ENCODE measurements at places on chromosomes 1 and 21. TPM values are rescaled to one million over a fixed set of nuclear protein-coding genes. Genes with fewer than 3 reads are reported as not detected.

DNA sequence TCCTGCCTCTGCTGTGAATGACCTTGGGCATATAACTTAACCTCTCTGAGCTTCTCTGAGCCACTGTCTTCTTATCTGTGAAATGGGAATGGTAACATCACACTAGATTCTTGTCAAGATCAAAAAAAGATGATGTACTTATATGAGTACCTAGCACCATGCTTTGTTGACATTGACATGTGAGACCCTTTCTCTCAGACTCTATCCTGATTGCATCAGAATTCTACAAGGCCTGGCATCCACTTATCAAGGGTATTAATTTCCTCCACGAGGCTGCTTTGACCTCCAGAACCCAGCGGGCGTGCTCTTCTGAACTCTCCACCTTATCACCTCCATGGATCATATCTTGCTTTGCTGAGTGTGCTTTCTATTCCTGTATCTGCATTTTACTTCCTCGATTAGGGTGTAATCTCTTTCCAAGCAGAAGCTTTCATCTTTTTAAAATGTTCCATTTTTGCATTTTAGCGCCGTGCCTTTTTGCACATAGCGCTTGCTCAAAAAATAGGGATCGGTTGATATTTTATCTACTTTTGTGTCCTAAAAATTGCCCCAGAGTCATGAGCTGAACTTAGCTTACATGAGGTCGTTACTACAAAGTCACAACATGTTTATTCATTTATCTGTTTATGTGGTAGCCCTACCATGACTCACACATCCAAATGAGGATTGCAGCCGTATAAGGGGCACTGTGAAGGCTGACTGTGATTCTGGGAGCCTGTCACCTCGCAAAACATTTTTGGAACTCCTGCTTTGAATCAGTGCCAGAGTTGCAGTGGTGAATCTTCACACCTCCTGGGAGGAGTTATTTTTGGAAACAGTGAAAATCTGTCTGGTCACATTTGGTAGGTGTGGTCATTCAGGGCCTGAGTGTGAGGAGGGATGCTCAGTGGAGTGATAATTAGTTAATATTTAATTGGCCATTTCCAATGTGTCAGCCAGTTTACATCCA lies 63.2 kb downstream of the IER5 start:
- no peaks in the 10 kb centered on the region for H3K36me3 ChIP-seq
- no peak overlapping the region for H3K4me3 ChIP-seq
- H3K27me3 ChIP-seq: no peaks in the 10 kb centered on the region
- H3K4me1 ChIP-seq: peaks cover 28% of the 10 kb centered on the region
- peak overlapping the region; percentile 88 for H3K27ac ChIP-seq
- no peak for DNase-seq

DNA sequence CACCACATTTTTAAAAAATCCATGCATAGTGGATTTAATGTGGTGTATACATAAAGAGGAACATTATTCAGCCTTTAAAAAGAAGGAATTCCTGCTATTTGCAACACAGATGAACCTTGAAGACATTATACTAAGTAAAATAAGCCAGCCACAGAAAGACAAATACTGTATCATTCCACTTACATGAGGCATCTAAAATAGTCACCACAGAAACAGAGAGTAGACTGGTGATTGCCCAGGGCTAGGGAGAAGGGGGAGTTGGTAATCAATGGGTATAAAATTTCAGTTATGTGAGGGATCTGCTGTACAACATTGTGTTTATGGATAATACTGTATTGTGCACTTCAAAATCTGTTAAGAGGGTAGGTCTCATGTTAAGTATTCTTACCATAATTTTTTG lies 10.0 kb downstream of the FAM163A start:
- H3K4me1 ChIP-seq: no peaks in the 10 kb centered on the region
- no peaks in the 10 kb centered on the region for H3K36me3 ChIP-seq
- no peak overlapping the region for H3K4me3 ChIP-seq
- no peak overlapping the region for H3K27ac ChIP-seq
- no peaks in the 10 kb centered on the region for H3K27me3 ChIP-seq

GRCh38 chr1:39901714-39902459 lies at the start of gene MYCL:
Gene MYCL (minus strand): TSS chr1:39901917. CDS start chr1:39901434, 483 bp downstream.
- H3K27ac ChIP-seq: peak within 1 kb of the TSS; percentile 90
- no peaks in the 10 kb centered on the region for H3K36me3 ChIP-seq
- peak within 1 kb of the TSS; percentile 64 for H3K4me3 ChIP-seq
- H3K4me1 ChIP-seq: peaks cover 10% of the 10 kb centered on the region
- DNase-seq: peak; percentile 94

DNA sequence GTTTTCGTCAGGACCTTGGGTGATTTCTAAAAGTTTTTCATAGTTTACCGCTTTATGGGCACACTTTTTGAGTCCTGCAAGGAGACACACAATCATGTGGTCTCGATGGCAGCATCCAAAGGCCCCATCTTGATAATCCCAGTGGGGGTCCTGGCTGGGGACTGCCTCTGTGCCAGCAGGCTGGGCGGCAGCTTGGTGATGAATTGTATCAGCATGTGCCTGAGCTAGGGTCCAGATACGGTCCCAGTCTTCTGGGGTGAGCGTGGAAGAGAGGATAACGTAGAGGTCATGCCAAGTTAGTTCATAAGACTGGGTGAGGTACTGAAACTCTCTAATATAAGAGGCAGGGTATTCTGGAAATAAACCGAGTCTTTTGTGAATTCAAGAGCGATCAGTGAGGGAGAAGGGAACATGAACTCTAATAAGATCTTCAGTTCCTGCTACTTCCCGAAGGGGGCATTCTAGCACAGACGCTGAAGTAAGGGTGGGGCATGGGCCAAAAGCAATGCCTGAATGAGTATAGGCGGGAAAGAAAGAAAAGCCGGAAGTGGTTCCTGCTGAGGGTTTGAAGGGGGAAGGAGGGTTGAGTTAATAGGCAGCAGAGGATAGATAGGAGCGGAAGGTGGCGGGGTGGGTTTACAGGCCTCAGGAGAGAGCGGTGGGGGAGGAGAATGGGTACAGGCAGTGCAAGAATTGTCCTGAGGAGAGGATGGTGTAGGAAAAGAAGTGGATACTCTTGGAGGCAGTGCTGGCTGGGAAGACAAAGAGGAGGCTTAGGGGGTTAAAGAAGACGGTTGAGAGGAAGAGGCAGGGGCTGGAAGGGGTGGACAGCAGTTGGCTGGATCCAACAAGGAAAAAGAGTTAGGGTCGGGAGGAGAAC lies 1.6 kb downstream of the ERVH48-1 start:
- H3K27me3 ChIP-seq: no peaks in the 10 kb centered on the region
- H3K4me1 ChIP-seq: peaks cover 10% of the 10 kb centered on the region
- H3K27ac ChIP-seq: no peak overlapping the region
- no peaks in the 10 kb centered on the region for H3K36me3 ChIP-seq

DNA sequence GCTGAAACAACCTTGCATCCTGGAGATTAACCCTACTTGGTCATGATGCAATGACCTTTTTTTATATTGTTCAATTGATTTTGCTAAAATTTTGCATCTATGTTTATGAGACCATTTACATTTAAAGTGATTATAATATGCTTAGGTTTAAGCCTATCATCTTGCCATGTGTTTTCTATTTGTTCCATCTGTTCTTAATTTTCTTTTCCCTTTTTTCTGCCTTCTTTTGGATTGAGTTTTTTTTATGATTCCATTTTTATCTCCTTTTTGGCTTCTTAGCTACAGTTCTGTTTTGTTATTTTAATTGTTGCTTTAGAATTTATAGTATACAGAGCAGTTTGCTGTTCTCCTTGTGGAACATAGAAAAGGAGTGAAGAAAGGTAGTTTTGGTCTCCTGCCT lies 385.1 kb upstream of the USP24 start:
- H3K4me1 ChIP-seq: no peaks in the 10 kb centered on the region
- H3K27ac ChIP-seq: no peak overlapping the region

- no peak overlapping the region for H3K27ac ChIP-seq
- H3K36me3 ChIP-seq: no peaks in the 10 kb centered on the region
- no peaks in the 10 kb centered on the region for H3K4me1 ChIP-seq
- H3K4me3 ChIP-seq: no peak overlapping the region
- DNase-seq: no peak
These were observed 248.8 kb upstream of the ADGRL2 start for GRCh38 chr1:81551946-81552345.

DNA sequence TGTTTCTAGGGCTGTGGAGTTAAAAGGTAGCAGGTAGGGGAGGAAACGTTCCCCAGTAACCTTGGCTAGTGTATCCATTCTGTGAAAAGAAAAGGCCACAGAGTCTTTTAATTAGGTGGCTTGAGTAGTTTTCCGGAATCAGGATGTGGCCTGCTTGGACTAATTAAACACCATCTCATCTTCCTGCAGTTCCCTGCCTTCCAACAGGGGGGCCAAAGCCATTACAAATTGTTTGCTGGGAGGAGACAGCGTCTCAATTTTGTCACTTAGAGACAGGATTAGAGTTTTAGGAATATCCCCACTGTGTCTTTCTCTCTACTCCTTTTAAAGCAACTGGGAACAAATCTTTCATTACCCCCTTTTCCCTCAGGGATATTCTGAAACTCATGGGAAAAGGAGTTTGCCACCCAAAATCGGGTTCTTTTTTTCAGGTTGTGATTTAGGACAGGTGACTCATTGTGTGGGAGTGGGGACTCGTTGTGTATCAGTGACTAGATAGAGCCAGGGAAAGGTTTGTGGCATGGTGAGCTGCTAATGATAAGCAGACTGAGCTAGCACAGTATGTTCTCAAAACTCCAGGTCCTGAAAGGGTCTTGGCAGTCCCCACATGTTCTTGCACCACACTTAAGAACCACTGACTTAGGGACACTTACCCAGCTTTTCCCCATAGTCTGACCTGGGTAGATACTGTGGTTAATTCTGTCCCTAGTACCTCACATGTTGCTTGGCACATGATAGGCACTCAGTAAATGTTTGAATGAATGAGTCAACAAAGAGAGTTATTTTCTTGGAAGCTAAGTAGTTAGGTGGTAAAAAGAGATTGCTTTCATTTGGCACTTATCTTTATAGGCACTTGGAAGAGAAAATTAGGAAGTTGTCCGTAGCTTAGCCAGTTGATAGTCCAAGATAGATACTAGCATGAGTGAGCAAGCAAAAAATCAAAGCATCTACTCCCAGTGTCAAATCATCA lies 22.5 kb downstream of the INTS3 start:
- no peaks in the 10 kb centered on the region for H3K27me3 ChIP-seq
- no peak for DNase-seq
- peaks cover 41% of the 10 kb centered on the region for H3K4me1 ChIP-seq
- no peak overlapping the region for H3K4me3 ChIP-seq

- H3K4me1 ChIP-seq: no peaks in the 10 kb centered on the region
- DNase-seq: peak; percentile 44
- H3K27ac ChIP-seq: no peak overlapping the region
- no peak overlapping the region for H3K4me3 ChIP-seq
These were observed 222.1 kb downstream of the LMX1A start for GRCh38 chr1:165134431-165134830.

DNA sequence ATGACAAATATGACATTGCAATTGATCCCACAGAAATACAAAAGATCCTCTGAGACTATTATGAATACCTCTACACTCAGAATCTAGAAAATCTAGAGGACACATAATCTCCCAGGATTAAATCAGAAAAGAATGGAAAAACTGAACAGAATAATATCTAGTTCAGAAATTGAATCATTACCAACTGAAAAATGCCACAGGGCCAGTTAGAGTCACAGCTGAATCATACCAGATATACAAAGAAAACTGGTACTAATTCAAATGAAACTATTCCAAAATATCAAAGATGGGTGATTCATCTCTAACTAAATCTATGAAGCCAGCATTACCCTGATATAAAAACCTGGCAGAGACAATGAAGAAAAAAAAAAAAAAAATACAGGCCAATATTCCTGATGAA lies 149.3 kb downstream of the BRINP3 start:
- H3K4me3 ChIP-seq: no peak overlapping the region
- DNase-seq: no peak
- H3K27me3 ChIP-seq: no peaks in the 10 kb centered on the region
- H3K36me3 ChIP-seq: no peaks in the 10 kb centered on the region
- no peaks in the 10 kb centered on the region for H3K4me1 ChIP-seq

DNA sequence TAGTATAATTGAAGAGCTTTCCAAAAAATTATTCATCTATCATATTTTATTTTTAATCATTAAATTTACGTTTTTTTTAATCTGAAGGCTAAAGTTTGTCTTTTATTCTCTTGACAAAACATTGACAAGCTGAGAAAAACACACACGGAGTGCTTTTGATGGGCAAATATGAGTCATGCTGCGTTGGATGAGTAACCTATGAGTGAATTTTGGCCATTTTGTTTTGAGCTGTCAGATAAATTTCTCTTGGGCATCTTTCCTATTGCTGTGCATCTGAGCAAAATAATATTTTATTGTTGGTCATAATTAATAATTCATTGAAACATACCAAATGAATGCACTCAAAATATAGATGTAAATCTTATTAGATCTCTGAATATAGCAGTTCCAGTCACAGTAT lies 1144.1 kb upstream of the ADGRL2 start:
- H3K4me1 ChIP-seq: peaks cover 4% of the 10 kb centered on the region
- H3K27me3 ChIP-seq: no peaks in the 10 kb centered on the region
- no peak overlapping the region for H3K27ac ChIP-seq
- H3K4me3 ChIP-seq: no peak overlapping the region
- no peak for DNase-seq

DNA sequence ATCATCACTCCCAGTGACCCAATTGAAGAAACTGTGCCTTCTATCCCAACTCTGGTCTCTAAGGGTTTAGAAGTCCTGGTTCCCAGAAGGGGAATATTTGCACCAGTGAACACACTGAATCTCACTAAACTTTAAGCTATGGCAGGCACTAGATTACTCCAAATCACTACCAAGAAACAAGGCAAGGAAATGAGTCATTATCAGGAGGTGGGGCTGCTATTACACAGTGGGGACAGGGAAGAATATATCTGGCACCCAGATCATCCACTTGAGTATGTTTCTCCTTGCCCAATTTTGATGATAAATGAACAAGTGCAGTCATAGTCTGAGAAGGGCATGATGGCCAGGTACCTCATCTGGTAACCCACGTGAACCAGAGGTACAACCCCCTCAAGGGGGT lies 7.0 kb downstream of the MRPL9 start:
- H3K4me3 ChIP-seq: no peak overlapping the region
- H3K4me1 ChIP-seq: no peaks in the 10 kb centered on the region
- H3K27ac ChIP-seq: no peak overlapping the region
- no peaks in the 10 kb centered on the region for H3K27me3 ChIP-seq
- DNase-seq: no peak
- peaks cover 46% of the 10 kb centered on the region for H3K36me3 ChIP-seq

DNA sequence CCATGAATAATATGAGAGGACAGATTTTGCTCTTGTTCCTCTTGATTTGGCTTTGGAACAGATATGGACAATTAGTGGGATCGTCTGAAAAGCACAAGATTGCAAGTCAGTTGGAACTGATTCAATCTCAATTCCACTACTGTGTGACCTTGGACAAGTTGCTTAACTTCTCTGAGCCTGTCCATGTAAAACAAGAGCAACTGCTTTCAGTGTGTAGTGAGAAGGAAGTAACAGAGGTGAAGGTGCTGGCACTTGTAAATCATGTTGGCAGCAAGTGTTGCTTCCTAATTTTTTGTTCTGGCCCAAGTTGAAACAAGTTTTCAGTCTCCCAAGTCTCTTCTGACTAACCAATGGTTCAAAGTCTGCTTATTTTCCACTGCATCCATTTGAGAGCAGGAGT lies 15.3 kb downstream of the INKA2 start:
- peaks cover 26% of the 10 kb centered on the region for H3K4me1 ChIP-seq
- no peaks in the 10 kb centered on the region for H3K27me3 ChIP-seq
- DNase-seq: no peak
- H3K4me3 ChIP-seq: no peak overlapping the region

- H3K27me3 ChIP-seq: no peaks in the 10 kb centered on the region
- peak overlapping the region; percentile 45 for H3K27ac ChIP-seq
- H3K4me3 ChIP-seq: no peak overlapping the region
- DNase-seq: no peak
These were observed 149.0 kb downstream of the TOMM20 start for GRCh38 chr1:234979296-234980279.

LENEP gene
- total RNA-seq: not detected

TRPM2 gene
- total RNA-seq: 1.3 TPM

FABP3 gene
- total RNA-seq: 20.6 TPM

NPPB gene
- not detected for total RNA-seq

ARID1A gene
- total RNA-seq: 47.7 TPM

CCDC190 gene
- total RNA-seq: not detected

Measured in stomach (tissue), 19 donors.